Osteoblast (primary cell): ENCODE measurements at places on chromosomes 3 and 15. TPM values are rescaled to one million over a fixed set of nuclear protein-coding genes. Genes with fewer than 3 reads are reported as not detected.

The ITIH3 gene
- under 0.01 TPM in 1 of 2 replicates, not detected in the other for total RNA-seq

The DUOX2 gene
- total RNA-seq: under 0.01 TPM in 1 of 2 replicates, not detected in the other

The CCDC54 gene
- not detected in 2 replicates for total RNA-seq

The LARP6 gene
- total RNA-seq: 76.0 and 77.4 TPM in 2 replicates

The TMCO5A gene
- not detected in 2 replicates for total RNA-seq

The HTR3D gene
- total RNA-seq: not detected in 2 replicates

The P2RY12 gene
- total RNA-seq: not detected in 2 replicates
